COLO829 (cell line): ENCODE measurements at places on chromosomes 12 and 14.

DNA sequence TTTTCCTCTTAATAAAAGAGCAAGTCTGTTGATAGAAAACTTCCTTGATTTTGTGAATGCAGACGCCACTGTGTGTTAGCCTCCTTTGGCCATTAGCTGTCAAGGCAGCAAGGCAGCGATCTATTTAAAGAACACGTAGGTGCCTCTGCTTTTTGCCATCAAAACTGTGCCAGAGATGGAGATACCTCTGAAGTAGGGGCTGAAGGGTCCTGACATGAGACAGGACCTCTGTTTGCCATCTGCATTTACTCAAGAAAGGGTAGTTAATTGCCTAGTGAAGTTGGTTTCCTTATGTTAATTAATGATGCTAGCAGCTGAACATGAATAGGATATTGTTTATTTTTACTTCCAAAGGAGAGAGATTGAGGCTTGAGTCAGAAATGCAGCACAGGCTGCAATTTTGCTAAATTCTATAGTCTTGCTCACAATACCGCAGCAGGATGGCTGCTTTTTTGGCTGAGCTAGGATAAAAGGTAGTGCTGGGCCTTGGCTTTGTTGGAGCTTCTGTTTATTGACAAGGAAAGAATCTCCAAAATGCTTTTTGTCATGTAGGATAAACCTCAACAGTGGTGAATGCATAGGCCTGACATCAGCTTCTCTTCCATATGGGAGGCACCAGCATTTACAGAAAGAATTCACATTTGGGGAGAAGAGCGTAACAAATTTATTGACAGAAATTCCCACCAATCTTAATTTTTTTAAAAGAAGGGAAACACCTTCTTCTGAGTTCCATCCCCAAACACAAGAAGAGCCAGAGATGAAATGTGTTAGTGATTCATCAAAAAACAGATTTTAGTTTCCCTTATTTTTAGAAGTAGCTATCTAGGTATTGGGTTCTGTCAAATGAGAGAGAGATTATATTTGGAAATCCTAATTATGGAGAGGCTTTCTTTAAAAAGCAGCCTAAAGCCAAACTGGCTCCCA lies 13.9 kb upstream of the RPH3A start:
- DNase-seq, result no peak

DNA sequence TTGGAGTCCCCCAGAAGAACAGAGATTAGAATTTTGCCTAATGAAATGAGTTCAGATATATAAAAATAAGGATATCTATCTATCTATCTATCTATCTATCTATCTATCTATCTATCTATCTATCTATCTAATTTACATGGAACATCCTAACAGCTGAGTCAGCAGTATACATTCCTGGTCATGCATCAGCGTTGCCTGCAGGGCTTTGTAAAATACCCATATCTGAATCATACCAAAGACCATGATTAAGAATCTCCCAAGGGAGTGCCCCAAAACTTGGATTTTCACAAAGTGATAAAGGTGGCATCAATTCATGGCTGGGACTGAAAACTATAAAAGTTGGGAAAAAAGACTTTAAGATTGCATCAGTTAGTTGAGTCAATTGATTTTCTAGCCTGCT lies 32.7 kb upstream of the SYT10 start:
- DNase-seq, result no peak

DNA sequence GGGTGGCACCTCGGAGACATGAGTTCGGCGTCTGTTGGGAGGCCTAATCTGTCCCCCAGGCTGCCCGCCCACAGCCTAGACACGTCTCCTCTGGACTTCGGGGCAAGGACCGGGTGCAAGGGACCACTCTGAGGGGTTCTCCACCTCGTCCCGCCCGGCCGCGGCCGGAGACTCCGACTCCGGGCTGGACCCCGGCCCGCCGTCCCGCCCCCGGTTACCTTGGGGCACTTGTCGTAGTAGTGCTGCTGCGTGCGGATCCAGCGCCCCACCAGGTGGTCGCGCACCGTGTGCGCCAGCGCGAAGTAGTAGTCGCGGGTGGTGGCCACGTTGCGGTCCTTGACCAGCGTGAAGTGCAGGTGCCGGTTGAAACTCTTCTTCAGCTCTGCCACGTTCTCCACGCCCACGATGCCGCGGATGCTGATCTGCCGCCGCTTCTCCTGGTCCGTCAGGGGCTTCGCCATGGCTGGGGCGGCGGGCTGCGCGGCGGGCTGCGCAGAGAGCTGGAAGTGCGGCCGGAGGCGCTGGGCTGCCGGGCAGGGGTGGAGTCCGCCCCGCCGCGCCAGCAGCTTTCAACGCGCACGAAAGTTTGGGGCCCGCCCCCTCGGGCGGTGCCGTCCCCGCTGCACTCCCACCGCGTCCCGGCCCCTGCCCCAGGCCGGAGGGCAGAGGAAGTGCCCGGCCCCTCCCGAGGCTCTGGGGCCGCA lies at the start of gene PYGL:
TSS of gene PYGL (minus strand) at position 541 of the 704 bp plus-strand sequence. CDS start at position 461, 80 bp downstream.
- peak; percentile 49 for DNase-seq

- DNase-seq, result no peak
These were observed 67.6 kb upstream of the TTC7B start for GRCh38 chr14:90883782-90884181.

GRCh38 chr12:50579757-50580267 lies 75.0 kb downstream of the DIP2B start:
- no peak for DNase-seq

GRCh38 chr14:95388699-95389098 lies 69.0 kb upstream of the CLMN start:
- DNase-seq, result no peak

- no peak for DNase-seq
These were observed 13.8 kb downstream of the BAG5 start for GRCh38 chr14:103548463-103549351.

DNA sequence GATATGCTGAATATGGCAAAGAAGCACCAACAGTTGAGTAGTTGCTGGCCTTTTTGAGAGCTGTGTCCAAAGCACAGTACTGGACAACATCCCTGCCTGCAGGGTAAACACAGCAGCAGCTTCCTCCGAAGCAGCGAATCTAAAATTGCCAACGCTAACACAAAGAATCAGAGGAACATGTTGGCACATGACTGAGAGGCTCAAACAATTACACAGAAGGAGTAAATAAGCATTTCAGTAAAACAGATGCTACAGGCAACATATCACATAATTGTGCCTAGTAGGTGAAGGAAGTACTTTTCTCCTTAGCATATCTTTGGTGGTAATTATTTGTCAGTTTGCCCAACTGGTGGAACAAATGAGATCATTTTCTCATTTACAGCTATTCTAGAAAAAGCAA lies 52.1 kb downstream of the KICS2 start:
- DNase-seq, result no peak

- DNase-seq, result no peak
These were observed 4.6 kb downstream of the APPL2 start for GRCh38 chr12:105231396-105231795.

GRCh38 chr14:22538671-22539228 lies 50.3 kb downstream of the DAD1 start:
- DNase-seq, result no peak

DNA sequence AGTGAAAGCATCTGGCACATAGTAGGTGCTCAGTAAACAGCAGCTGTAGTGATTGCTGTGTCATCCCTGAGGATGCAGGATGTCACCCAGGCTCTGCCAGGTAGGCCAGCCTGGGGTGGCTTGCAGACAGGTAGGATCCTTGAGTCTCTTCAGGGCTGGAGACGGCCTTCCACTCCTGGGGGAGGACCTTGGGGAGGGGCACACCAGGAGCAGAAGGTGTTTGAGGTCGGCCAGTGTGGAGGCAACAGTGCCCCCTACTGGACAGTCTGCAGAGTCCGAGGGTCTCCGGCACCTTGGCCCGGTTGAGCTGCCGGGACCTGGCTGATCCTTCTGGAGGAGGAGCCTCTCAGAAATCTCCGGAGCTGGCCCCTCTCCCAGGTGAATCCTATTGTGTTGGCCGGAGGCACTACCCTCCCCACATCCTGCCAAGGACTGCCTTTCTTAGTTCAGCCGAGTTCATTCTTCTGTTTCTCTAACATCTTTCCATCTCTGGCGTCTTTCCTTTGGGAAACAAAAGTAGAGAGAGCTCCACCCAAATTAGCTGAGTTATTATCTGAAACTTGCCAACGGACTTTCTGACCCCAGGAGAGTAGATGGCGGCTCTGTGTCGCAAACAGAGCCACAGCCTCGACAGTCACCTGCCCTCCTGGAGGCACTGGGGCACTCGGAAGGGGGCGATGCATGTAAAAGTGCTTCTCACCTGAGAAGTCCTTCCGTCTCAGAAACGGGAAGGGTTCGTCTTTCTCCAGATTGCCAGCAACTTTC lies 41.8 kb upstream of the CLMN start:
- peak; percentile 17 for DNase-seq

- DNase-seq, result no peak
These were observed 1.7 kb upstream of the EIF5 start for GRCh38 chr14:103332143-103332919.

GRCh38 chr14:31592122-31592521 lies 30.9 kb downstream of the NUBPL start:
- DNase-seq, result no peak

GRCh38 chr12:66092559-66093269 lies 37.8 kb downstream of the LLPH start:
- DNase-seq, result no peak

DNA sequence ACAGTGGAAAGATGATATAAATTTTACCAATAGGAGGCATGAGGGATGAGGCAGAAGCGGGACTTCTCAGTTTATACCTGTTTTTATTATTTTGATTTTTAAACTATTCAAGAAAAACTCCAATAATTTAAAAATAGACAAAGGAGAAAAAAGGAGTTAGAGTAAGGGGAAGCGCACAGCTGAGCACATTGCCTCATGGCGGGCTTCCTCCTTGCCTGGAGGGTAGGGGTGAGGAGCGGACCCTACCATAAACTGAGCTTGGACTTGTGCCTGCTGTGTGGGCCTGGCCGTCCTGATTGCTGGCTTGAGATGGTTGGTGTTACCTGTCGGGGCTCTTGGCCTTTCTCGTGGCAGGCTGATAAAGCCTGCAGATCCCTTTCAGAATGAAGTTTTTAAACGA lies 15.1 kb upstream of the HIP1R start:
- no peak for DNase-seq

- DNase-seq, result no peak
These were observed 150.1 kb downstream of the PRKCH start for GRCh38 chr14:61471297-61472005.

DNA sequence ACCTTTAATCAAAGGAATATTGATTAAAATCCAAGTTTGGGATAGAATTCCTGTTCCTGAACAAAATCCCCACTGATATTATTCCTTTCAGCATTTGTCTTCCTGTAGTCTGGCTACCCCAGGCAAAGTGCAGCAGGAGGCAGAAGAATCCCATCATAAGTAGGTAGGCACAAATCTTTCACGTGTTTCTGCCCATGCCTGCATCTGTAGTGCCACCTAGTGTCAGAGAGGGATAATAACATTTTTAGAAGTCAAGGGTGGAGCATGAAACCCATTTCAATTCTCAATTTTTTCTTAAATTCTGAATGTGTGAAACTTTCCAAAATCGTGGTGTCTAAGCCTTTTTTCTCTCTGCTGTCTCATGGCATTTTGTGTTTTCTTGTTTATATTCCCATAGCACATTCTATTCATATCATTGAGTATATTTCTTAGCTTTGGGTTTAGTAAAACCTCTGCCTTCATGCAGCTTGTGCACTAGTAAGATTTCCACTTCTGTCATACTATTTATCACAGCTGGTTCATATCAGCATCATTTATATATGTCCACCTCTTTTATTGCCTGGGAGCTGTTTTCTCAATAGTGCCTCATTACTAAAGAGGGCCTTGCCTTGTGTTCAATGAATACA lies 47.8 kb upstream of the RERG start:
- peak; percentile 61 for DNase-seq

GRCh38 chr12:117596968-117597367 lies 235.5 kb upstream of the NOS1 start:
- DNase-seq, result no peak

DNA sequence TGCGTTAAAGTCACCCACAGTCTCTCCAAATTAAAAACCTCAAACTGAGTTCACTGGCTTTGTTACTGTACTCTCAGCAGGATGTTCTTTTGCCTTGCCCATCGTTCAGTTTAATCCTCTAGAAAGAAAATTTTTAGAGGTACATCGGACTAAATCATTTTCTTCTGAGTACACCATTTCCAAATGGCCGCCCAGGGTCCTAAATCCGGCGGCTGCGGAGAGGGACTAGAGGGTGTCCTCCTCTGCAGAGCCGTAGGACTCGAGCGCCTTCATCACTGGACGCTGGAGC lies 1.4 kb downstream of the LIN7A start:
- DNase-seq, result no peak

GRCh38 chr12:52045794-52046199 lies 5.4 kb upstream of the NR4A1 start:
- no peak for DNase-seq

- no peak for DNase-seq
These were observed 222.0 kb upstream of the LRIG3 start for GRCh38 chr12:59142183-59142790.

GRCh38 chr12:132300789-132301722 lies 28.3 kb downstream of the GALNT9 start:
- no peak for DNase-seq

GRCh38 chr12:105765053-105766014 lies 373.4 kb downstream of the NUAK1 start:
- DNase-seq, result no peak

GRCh38 chr12:62694632-62695031 lies 228.0 kb downstream of the MON2 start:
- DNase-seq, result no peak

- no peak for DNase-seq
These were observed 473.1 kb downstream of the VRK1 start for GRCh38 chr14:97270308-97270707.

- DNase-seq, result no peak
These were observed 297.1 kb upstream of the TBX3 start for GRCh38 chr12:114981036-114981435.

GRCh38 chr14:87233806-87234384 lies 759.1 kb downstream of the GALC start:
- DNase-seq, result no peak

- no peak for DNase-seq
These were observed 333.4 kb upstream of the TBX3 start for GRCh38 chr12:115017346-115017745.

DNA sequence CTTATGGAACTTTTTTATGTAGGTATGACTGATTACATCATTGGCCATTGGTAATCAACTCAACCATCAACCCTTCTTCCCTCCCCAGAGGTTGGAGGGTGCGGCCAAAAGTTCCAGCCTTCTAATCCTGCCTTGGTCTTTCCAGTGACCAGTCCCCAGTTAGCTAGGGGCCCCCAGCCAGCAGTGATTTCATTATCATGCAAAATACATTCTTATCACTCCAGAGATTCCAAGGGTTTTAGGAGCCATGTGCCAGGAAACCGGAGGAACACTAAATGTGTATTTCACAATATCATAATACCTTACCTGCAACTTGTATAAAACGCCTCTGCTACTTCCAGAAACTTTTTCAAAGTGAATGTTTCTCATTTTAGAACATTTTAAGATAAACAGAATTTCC lies 181.5 kb upstream of the PELI2 start:
- no peak for DNase-seq

DNA sequence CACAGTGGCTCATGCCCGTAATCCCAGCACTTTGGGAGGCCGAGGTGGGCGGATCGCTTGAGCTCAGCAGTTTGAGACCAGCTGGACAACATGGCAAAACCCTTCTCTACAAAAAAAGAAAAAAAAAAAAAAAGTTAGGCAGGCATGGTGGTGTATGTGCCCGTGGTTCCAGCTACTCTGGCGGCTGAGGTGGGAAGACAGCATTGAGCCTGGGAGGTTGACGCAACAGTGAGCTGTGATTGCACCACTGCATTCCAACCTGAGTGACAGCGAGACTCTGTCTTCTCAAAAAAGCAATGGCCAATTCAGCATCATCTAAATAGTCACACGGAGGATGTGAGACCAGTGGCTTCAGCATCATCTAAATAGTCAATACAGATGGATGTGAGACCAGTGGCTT lies 10.4 kb upstream of the SAMD4A start:
- DNase-seq, result no peak

- DNase-seq, result no peak
These were observed 129.1 kb upstream of the MAX start for GRCh38 chr14:65231286-65231980.
